ENCODE measurements at places on chromosomes 11 and 22.

DNA sequence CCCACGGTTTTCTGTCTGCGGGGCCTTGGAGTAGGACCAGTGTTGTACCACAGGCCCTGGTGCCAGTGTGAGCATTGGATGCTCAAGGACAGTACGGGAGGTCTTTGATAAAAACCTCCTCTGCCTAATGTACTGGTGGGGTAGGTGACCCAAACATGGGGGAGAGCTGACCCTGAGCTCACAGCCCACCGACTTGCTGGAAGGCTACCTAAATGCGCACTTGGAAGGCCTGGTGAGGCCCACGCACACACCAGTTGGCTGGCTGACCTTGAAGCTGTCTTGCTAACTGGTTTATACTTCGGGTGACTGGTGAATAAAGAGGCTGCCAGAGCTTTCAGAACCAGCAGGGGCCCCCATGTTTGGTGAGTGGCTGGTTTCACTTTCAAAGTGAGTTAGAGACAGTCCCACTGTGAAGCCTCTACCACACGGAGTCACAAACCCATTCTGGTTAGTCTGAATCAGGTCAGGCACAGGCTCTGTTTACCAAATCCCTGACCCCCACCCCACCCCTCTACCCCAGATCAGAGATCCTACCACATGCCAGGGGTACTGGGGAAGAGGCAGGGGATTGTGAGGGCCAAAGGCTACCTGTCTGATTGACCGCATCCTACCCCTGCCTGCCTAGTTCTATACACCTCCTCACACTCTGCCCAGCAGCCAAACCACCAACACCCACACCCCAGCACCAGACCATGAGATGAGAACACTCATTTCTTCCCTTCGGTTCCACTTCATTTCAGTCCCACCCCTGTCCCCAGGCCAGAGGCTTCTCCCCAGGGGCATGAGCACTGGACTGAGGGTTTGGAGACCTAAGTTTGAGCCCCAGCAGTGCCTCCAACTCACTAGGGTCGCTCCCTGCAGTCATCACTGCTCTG, 12.7 kb upstream of the IL2RB start:
- DNase-seq, result no peak

DNA sequence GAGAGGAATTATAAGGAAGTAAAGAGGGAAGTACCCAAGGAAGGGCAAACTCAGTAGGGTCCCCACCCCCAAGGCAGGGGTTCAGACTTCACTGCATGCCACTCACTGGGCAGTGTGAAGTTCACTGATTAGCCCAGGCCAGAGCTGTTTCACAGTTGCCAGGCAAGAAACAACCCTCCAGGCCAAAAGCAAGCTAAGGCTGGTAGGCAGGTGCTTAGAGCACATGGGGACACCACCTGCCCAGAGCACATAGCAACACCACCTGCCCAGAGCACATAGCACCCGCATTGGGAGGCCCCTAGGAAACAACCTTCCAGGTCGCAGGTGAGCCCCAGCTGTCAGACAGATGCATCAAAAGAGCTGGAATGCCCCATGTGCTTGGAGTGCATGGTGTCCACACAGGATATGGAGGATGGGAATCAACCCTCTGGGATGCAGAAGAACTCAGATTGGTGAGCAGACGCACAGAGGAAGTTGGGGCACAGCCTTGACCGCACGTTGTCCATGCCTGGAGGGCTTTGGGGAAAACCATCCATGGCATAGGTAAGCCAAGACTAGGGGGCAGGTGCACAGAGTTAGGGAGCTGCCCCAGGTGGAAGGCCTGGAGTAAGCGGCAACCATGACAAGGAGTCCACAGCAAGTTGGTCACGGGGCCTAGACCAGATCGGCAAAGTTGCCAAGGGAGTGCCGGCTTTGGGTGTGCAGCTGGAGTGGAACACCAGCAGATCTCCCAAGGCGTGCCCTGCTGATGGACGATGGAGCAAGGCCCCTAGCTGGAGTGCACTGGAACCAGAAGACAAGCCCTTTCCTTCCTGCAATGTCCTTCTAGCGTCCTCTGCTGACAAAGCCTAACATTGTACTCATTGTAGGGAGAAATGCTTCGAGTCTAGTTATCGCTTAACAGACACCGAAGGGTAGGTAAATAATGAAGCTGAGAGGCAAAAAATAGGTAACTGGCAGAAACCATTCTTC, 7.8 kb upstream of the TMEM216 start:
- no peak for DNase-seq

GRCh38 chr22:23683545-23683944, 7.3 kb upstream of the RGL4 start:
- no peak for DNase-seq

DNA sequence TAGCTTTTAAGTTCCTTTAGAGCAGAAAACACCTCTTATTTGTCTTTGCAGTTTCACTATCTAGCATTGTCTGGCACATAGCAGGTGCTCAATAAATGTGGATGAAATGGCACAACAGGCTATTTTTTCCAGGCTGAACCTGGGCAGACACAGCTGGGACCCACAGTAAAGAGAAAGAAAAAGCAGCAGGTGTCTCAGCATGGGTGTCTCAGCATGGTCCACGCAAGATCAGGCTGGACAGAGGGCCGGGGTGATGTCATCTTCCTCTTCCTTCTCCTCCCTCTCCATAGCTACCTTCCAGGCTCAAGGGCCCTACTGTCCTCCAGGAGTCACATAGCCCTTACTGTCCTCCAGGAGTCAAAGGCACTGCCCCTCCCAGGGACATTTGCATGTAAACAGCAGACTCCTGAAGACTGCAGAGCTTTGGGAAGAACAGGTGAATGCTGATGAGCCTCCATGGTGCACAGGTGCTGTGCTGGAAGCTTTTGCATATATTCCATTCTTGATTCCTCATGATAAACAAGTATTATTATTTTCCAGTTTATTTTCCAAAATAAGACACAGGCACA, 65.2 kb downstream of the DSCAML1 start:
- no peak for DNase-seq

DNA sequence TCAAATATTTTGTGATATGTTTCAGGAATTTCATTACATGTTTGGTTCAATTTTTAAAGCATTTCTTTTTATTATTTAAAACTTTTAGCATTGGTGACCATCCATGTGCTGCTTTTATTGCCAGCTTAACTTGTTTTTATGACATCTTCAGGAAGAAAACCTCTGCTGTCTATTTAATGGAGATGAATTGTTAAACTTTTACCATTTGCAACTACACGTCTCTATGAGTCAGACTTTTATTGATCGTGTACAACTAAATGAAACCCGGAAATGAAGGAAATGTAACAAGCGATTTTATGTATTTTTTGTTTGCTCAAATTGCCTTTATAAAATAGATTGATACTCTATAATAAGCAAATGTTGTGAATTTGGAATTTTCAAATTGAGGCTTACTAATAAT, 113.0 kb downstream of the PTPRJ start:
- DNase-seq, result no peak

DNA sequence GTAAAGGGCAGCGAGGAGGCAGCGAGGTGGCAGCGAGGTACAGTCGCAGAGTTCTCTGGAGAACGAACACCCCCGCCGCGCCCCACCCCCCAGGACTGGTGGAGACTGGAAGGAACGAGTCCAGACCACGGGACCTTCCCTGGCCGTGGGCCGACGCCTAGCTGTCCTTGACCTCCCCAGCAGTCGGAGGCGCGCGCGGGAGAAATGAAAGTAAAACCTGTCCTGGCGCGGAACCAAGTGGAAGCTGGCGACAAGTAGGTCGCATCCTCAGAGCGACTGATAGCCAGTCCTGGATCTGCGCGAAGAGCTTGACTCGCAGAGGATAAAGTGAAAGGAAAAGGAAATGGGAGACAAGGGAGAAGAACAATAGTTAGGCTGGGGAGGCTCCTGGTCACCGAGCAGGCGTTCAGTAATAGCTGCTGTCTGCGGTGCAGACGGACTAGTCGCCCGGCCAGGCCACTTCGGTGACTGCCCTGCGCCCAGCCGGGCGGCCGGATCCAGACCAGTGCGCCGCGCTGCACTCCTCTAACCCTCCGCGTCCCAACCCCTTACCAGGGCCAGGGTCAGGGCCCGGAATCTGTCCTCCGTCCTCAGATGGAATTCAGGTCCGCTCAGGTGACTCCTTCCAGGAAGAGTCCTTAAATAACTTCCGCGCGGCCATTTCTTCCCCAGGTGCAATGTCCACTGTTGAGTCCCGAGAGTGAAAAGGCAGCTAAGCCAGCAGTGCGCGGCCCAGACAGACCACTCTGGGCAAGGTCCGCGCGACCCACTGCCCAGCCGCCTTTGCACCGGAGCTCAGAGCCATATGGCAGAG, 1.9 kb upstream of the ADM start:
- DNase-seq, result peak; percentile 46

DNA sequence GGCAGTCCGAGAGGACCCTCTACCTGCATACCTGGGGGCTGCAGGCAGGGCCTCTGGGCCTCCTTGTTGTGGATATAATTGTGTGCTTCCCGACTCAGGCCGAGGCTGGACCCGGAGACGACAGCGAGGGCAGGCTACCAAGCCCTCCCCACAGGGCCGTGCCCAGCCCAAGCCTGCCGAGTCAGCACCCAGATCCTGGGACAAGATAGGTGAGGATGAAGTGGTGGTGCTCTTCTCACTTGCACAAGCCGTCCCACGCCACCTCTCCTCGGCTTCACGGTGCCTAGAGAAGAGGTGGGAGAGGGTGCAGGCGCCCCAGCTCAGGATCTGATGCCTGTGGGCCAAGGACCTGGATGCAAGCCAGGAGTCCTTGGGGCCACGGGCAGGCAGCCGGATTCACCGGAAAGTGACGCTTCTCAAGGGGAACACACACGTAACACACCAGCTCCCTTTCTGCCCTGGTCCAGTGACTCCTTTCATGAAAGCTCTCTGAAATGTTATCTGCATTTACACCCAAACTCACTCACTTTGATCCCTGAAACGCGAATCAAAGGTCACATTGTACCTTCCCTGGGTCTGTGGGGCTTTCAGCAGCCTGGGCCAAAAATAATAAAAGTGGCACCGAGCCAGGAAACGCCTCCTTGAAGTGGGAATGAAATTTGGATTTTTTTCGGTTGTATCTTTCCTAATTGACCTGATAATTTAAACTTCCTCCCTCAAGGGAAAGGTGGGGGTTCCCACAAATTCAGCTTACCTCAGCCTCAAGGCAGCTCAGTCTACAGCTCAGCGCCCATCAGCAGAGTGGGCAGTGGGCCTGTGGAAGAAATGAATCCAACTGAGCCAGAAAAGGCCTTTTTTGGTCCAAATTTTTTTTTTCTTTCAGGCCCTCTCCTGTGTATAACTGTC, 1.1 kb upstream of the GNB1L start:
- DNase-seq, result no peak

GRCh38 chr22:41779929-41780505, 20.5 kb upstream of the CCDC134 start:
- no peak for DNase-seq

DNA sequence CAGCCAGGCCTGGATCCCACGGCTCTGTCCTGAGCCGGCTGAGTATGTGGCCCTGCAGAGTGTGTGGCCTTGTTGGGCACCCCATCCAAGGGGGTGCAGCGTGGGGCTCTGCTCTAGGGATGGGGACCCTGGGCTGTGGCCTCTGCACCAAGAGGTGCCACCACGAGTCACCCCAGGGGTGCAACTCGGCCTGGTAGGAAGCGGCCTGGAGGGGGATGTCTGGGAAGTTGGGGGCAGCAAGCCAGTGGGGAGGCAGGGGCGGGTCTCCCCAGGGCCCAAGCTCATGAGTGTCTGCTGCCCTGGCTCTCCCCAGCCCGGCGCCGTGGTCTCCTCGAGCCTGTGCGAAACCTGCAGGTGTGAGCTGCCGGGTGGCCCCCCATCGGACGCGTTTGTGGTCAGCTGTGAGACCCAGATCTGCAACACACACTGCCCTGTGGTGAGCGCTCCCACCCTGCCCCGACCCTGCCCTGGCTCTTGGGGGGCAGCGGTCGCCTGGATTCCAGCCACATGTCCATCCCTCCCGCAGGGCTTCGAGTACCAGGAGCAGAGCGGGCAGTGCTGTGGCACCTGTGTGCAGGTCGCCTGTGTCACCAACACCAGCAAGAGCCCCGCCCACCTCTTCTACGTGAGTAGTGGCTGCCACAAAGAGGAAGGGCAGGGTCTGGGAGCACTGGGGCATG, 24.2 kb upstream of the MUC5B start:
- DNase-seq, result no peak

- no peak for DNase-seq
Measured at GRCh38 chr22:44620129-44620840, 81.7 kb upstream of the PRR5 start.

GRCh38 chr11:133710241-133710640, 135.1 kb downstream of the SPATA19 start:
- no peak for DNase-seq

DNA sequence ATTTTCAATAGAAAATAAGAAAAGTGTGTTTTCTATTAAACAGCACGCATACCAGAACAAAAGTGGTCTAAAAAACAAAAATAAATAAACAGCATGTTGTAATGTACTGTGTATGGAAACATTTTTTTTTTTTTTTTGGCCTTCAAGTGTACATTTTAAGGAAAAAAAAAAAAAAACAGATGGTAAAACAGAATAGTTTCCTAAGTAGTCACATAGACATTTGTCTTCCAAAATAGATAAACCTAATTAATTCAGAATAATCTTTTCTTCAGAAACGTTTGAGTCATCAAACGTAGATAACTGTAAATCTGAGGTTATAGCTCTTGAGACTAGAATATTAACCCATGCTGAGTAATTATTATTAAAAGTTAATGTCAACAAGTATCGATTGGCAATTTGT, 396 bp upstream of the CFAP300 start:
- DNase-seq, result no peak

DNA sequence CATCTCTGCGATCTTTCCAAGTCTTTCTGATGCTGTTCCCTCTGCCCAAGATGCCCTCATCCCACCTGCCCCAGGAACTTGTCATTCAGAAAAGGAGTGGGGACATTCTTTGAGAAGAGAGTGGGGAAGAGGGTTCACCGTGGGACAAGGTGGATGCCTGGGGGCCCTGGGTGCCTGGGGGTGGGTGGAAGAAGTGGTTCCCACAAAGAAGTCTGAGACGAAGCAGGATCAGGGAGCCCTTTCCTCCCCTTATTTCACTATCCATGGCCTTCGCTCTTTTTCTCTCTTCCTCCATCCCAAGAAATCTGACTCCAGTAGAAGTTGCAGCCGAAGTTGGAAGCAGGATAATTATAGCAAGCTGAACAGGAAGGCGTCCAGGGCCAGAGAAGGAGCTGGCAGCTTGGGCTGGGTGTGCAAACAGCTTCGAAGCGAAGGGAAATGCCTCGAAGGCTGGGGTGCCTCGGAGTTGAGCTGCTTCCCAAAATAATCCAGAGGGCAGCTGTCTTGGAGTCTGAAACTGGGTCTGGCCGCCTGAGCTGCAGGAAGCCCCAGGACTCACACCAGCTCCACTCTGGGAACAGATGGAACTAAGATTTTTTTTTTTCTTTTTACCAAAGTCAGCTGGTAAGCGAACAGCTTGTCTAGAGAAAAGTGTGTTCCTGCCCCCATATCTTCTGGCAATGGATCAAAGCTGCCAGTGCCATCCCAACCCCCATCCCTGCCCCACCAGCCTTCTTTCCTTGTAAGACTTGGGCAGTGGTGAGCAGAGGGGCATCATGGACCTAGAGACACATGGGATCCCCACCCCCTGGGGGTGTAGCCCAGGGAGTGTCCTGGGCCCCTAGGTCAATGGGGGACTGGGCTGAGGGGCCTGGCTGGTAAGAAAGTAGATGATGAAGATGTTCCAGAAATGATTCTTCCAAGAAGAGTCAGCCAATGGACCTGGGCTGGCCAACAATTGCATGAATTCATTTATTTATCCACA, 31.5 kb downstream of the PARVG start:
- DNase-seq, result peak; percentile 18

- no peak for DNase-seq
Measured at GRCh38 chr11:34055218-34056000, 3.9 kb downstream of the CAPRIN1 start.

- DNase-seq, result no peak
Measured at GRCh38 chr11:83002053-83002452, 69.6 kb downstream of the RAB30 start.

- DNase-seq, result no peak
Measured at GRCh38 chr11:122697636-122698167, 42.2 kb downstream of the UBASH3B start.

- no peak for DNase-seq
Measured at GRCh38 chr11:122984186-122985011, 2.8 kb upstream of the BSX start.
